DMS153 (cell line): ENCODE measurements at places on chromosomes 13 and 19.
A peak's percentile ranks its signal among the peaks of the same experiment; 100 is the strongest.

DNA sequence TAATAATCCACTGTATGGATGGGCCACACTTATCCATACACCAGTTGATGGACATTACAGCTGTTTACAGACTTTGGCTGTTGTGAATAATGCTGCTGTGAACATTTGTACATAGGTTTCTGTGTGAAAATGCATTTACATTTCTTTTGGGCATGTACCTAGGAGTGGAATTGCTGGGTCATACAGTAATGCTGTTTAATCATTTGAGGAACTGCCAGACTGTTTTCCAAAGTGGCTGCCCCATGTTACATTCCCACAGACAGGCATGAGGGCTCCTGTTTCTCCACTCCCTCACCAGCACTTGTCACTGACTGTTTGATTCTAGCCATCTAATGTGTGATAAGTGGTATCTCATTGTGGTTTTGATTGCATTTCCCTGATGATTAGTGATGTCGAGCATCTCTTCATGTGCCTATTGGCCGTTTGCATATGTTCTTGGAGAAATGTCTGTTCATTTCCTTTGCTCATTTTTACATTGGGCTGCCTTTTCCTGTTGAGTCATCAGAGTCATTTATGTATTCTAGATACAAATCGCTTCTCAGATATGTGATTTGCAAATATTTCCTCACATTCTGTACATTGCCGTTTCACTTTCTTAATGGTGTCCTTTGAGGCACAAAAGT, 12.8 kb downstream of the TMEM255B start:
- no peak for DNase-seq

DNA sequence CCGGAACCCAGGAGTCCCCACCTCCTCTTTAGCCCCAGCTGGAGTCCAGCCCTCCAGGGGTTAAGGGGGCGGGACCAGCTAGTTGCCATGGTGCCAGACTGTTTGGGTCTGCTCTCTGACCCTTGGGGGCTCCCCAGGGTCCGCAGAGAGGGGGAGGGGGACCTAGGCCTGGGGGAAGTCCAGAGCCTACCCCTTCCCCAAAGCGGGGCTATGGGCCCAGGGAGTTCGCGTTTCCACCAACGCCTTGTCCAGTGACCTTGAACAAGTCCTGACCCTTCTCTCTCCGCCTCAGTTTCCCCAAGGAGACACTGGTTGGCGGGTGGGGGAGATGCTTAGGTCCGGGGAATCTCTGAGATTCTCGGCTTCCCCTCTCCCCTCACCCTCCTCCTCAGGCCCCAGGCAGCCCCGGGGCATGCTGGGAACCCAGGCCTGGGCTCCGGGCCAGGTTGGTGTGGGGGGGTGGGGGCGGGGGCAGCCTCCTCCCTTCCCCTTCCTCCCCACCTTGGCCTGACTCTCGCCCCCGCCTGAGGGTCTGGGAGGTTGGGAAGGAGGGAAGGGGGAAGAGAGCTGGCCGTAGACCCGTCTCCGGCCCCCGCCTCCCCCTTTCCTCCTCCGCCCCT, 2.6 kb upstream of the SPACA6 start:
- DNase-seq: peak; percentile 35

DNA sequence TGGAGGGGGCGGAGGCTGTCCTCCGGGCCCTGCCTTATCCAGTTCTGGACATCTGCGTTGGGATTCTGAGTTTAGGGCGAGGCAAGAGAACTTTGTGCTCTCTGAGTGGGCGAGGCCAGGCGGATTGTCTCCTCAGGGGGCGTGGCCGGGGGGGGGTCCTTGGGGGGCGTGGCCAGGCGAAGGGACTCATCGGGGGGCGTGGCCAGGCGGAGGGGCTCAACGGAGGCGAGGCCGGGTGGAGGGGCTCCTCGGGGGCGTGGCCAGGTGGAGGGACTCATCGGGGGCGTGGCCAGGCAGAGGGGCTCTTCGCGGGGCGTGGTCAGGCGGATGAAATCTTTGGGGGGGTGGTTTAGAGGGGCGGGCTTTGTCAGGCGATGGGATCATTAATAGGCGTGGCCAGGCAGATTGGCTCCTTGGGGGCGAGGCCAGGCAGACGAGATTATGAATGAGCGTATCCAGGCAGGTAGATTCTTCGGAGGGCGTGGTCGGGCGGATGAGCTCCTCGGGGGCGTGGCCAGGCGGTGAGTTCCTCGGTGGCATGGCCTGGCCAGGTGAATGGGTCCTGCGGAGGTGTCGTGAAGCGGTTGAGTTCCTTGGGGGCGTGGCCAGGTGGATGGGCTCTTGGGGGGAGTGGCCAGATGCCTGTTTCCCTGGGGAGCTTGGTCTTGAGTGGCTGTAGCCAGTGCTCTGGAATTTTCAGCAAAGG, 10.3 kb upstream of the CACNG7 start:
- no peak for DNase-seq

DNA sequence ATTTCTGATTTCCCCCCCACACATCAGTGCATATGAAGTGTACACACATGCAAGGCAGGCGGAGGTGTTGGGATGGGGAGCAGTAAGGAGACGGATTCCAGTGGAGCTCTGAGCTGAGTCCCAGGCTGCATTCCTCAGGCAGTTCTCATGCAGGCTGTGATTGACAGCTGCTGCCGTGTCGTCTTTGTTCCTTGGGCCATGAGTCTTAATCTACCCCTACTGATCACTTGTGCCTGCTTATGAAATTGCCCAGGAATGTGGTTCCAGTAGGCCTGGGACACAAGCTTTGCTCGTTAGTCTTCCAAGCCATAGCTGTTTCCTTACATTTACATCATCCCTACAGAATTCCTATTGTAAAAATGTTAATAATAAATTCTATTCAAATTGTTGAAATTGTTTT, 1241.9 kb downstream of the UQCRFS1 start:
- DNase-seq: no peak

GRCh38 chr19:35248310-35249145, at the start of gene LSR:
LSR (plus strand) TSS chr19:35249002; CDS start chr19:35249023, 21 bp downstream.
- peak; percentile 89 for DNase-seq

DNA sequence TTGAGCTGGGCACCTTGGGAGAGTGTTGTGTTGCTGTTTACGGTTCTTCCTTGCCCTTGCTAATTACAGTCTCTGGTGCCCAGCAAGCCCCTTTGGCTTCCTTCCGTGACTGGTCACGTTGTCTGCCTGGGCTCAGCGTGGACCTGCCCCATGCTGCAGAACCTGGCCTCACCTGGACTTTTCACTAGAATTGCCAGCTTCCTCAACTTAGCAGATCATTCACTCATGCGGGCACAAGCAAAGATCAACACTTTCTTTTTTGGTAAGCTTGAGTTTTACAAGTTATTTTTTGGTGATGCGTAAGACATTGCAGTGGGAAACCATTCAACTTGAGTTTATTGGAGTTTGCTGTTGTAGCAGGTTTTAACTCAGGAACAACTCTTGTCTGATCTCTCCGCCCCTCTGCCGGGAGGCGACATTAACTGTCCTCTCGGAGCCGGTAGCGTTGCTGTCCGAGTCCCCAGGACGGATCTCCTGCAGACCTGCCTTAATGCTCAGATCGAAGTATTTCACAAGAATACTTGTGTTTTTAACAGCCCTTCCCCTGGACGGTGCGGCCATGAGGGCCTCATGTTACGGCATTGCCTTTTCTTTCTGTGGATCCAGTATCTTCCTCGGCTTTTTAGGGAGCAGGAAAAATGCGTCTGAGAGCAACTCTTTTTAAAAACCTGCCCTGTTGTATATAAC, 15.7 kb upstream of the TEX29 start:
- DNase-seq: no peak

DNA sequence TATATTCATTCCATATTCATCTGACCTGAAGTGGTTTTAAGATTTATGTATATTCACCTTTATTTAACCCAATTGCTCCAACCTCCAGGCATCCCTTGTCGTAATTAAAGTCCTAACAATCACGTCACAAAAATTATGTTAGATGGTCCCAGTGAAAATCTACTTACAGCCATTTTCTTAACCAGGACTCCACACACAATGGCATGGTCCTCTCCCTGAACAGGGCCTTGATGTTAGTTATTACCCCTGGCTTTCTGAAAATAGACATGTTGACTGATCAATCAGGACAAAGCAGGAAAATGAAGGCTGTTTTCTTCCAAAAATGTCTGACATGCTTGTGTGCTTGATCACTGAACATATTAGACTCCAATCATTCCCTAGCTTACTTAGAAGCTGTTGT, 542.7 kb upstream of the SLITRK5 start:
- DNase-seq: no peak

DNA sequence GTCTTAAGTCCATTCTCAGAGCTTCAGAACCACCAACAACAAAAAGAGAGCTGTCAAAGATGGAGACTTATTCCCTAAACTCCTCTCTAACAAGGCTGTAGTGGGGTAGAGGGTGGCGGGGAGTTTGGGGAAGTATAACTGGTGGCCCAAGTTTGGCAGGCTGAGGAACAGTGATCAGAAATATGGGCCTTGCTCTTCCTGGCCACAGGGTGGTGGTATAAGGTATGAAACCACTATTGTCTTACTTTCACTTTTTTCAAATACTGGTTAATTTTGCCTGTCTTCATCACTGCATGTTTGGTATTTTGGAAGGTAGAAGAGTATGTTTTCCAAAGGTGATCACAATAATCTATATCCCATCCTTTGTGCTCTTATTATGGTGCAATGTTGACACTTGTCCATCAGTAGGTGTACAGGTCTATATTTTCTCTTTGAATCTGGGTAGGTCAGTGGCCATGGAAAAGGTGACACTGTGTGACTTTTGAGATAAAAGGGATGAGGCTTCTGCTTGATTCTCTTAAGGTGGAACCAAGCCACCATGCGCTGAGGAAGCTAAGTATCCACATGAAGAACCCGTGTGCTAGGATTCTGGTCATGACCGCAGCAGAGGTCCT, 23.2 kb upstream of the GPC5 start:
- DNase-seq: no peak

- DNase-seq: no peak
Observed at GRCh38 chr13:30872685-30873461, 33.2 kb upstream of the MEDAG start.

GRCh38 chr19:46787331-46788261, 798 bp downstream of the SLC1A5 start:
- DNase-seq: peak; percentile 39

- DNase-seq: peak; percentile 48
Observed at GRCh38 chr19:46040952-46041500, at the start of gene IGFL4. IGFL4 (minus strand) TSS chr19:46041002; CDS start chr19:46040962, 40 bp downstream.

GRCh38 chr19:1489463-1490310, 463 bp downstream of the PCSK4 start:
- no peak for DNase-seq

DNA sequence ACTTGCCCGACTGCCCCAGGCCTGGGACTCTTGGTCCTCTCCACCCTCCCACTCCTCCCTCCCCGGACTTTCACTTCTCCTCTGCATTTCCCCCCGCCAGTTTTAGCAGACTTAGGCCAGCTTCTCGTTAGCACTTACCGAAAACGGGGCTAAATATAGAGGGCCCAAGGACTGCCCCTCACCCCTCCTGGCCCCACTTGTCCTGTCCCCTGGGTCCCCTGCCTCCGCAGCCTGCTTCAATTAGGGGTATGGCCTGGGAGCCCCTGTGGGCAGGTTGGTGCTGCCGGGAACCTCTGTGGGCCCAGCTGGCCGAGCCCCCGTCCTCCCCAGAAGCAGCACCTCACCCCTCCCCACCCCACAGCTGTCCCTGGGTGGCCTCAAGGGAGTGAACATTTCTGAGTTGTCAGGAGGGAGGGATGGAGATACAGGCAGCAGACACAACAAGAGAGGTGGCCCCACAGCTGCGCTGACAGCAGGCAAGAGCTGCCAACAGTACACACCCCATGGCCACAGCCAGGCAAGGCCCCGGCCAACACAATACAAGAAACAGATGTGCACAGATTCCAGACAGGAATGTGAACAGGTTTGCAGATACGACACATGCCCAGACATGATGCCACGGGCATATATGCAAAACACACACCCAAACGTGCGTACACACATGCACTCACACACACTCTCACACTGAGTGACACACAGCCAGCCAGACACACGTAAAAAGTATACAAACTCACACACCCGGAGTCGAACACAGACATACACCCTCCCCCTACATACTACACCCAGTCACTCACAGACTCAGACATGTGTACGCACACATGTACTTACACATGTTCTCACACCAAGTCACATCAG, 2.6 kb downstream of the POU2F2 start:
- no peak for DNase-seq

DNA sequence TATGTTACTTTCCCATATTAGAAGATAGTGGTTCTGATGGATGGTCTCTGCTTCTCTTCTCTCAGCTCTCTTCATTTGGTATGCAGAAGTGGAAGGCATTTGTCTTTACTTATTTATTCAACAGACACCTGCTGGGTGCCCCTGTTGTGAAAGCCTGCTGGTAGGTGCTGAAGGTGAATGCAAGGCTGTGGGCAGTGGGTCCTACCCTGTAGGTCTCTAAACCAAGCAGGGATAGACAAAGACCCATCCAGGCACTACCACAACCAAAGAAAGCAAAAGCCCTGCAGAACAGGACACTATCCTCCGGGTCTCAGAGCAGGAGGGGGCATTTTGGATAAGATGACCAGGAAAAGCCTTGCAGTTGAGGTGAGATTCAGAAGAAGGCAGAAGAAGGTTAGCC, 106.1 kb downstream of the STARD13 start:
- DNase-seq: no peak
